NCI-H187 treated with DMSO at 0.1 percent for 48 hours (cell line): ENCODE measurements at places on chromosomes 5 and 9.

DNA sequence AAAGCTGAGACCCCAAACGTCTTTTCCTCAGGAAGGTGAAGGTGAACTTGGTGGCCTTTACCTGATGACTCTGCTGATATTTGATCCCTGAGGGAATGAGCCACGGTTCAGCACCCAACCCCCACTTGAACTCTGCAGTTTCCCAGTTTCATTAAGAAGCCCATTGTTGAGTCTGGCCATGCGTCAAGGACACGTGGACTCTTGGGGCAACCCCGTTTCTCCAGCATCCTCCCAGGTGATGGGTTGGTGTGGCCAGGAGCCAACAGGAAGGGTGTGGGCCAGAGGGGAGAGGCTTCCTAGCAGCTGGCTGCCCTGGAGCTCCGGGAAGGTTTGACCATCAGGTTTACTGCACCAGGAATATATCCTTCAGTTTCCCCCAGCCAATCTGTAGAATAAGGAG, 59.5 kb upstream of the GNE start:
- DNase-seq = no peak

DNA sequence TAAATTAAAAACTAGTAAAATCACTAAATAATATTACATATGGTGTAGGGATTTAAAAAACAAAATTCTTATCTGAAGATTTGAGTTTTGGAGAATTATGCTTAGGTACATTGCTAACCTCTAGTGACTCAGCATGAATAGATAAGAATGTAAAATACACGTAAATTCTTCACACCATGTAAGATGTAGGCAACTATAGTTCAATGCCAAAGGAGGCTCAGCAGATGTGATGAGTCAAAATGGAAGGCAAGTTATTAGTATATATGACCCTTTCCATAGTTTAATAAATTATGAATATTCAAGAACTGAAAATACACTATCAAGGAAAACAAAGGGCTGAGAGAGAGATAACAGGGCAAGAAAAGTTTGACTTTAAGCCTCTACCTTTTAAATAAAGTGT, 79.0 kb downstream of the MRPS30 start:
- no peak for DNase-seq

- DNase-seq = no peak
Observed at GRCh38 chr9:123085916-123086315, 52.4 kb downstream of the GPR21 start.

- no peak for DNase-seq
Observed at GRCh38 chr5:109674596-109674995, 15.1 kb upstream of the MAN2A1 start.

DNA sequence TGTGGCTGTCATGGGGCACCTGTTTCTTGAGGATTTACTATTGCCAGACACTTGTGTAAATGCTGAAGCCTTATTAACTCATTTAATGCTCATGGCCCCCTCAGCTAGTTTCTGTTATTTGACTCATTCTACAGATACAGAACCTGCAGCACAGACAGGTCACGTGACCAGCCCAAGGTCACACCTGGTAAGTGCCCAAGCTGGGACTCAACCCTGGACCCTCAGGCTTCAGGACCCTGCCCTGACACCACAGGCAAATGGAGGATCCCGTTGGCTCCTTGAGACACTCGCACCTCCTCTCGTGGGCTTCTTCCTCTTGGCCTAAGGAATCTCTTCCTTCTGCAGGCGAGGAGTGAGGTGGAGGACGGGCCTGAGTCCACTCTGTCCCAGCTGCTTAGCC, 10.6 kb upstream of the NEURL1B start:
- no peak for DNase-seq

GRCh38 chr5:65914641-65915196, 11.7 kb upstream of the ERBIN start:
- no peak for DNase-seq

DNA sequence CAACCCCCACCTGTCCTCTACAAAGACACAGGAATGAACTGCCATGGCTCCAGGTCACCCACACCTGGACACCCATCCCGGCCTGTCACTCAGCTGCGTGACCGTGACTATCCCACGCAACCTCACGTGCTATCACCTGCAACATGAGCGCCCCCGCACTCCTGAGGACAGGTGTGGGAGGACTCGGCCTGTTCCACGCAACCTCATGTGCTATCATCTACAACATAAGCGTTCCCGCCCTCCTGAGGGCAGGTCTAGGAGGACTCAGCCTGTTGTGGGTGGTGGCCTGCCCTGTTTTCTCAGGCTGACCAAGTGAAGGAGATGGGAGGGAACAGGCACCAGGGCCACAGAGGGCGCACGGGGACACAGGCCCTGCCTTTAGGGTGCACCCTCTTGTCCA, 4.1 kb downstream of the QSOX2 start:
- DNase-seq = no peak

DNA sequence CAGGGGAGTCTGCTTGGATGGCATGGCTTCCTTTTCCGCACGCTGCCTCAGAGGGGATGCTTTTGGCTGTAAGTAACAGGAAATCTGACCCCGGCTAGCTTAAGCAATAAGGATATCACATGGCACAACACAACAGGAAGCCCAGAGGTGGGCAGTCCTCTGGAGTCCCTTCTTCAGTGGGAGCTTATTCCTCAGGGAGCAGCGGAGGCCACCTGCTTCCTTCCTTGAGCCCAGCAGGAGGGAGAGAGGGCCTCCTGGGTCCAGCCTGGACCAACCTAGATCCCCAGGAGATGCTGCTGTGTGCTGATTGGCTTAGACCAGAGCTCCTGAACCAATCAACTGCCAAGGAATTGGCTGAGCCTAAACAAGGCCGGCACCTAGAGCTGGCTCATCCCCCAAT, 66.3 kb downstream of the C9orf50 start:
- no peak for DNase-seq

GRCh38 chr5:137090721-137091120, 408.4 kb downstream of the SPOCK1 start:
- peak; percentile 73 for DNase-seq

DNA sequence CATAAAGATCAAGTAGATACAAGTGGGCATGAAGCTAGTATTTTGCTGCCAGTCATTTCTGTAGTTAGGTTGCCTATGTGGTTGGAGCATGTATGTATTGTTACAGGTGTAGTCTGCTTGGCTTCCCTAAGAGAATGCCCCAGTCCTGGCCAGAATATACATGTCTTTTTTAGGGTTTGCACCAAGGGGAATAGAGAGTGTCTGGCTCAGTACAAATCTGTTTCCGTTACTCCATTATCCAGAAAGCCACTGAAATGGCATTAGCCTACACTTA, 23.2 kb downstream of the TGFBR1 start:
- no peak for DNase-seq

- DNase-seq = no peak
Observed at GRCh38 chr9:136098844-136099243, 3.8 kb upstream of the NACC2 start.

- no peak for DNase-seq
Observed at GRCh38 chr5:112366987-112367386, 52.1 kb downstream of the EPB41L4A start.

- DNase-seq = no peak
Observed at GRCh38 chr9:28774433-28775235, 1201.4 kb upstream of the C9orf72 start.

DNA sequence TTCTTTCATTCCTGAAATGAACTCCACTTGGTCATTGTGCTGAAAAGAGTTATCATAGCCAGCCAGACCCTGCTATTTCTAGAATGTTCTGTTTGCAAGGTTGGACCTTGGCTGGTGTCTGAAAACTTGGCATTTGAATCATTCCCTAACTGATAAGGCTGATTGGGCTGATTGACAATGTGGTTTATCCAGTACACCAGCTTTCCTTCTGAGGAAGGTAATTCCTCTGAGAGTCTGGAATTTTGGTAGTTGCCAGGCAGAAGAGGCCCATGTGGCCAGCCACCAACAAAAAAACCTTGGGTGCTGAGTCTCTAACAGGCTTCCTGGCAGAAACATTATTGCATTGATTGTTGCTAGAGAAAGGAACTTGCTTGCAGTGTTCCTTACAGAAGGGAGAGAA, 15.3 kb downstream of the SEC61B start:
- DNase-seq = no peak

- no peak for DNase-seq
Observed at GRCh38 chr9:86644675-86645034, 290.4 kb upstream of the TUT7 start.

- no peak for DNase-seq
Observed at GRCh38 chr5:131185523-131186104, 14.9 kb downstream of the LYRM7 start.

- DNase-seq = no peak
Observed at GRCh38 chr9:16154521-16155078, 601.8 kb downstream of the CCDC171 start.

- DNase-seq = no peak
Observed at GRCh38 chr9:115084709-115085108, 33.2 kb downstream of the TNC start.

DNA sequence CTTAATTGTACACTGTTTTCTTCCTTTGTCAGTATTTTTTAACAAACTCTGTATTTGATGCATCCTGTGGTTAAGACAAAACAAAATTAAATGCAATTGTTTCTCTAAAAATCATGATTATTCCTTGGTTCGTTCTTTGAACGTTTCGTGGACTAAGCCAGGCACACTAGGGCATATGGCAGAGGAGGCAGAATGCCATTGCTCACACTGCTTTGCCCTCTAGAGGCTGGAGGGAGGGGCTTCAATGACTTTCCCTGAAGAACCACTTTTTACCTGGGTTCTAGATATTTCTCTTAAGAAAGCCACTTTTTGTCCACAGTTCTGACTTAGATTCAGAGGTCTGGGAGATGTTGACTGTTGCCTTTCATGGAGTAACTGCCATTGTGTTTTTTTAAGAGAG, 236.2 kb upstream of the ADAMTSL1 start:
- no peak for DNase-seq

GRCh38 chr9:2874001-2874750, 30.3 kb upstream of the PUM3 start:
- DNase-seq = no peak

DNA sequence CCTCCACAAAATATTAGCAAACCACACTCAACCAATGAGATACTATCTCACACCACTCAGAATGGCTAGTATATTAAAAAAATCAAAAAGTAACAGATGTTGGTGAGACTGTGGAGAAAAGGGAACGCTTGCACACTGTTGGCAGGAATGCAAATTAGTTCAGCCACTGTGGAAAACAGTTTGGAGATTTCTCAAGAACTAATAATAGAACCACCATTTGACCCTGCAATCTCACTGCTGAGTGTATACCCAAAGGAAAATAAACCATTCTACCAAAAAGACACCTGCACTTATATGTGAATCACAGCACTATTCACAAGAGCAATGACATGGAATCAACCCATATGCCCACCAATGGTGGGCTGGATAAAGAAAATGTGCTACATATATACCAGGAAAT, 393.5 kb downstream of the PDE4D start:
- DNase-seq = no peak

DNA sequence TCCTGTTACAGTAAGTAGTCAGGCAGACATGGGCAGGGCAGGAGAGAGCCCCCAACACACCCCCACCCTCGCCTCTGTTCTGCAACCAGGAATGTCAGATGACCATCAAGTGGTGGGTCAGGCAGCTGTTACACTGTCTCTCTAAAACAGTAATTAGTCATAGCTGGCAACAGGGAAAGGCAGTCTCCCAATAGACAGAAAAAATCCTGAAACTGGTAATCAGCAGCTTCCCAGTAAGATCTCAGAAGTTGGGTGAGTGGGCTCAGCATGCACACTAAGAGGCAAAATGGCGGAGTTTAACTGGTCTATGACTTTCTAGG, 90.2 kb downstream of the C5orf15 start:
- DNase-seq = no peak

- DNase-seq = no peak
Observed at GRCh38 chr5:109254511-109254910, 155.3 kb downstream of the PJA2 start.

GRCh38 chr5:154355129-154355611, 90.6 kb upstream of the SAP30L start:
- DNase-seq = no peak
